ENCODE measurements at places on chromosomes 7 and 10. TPM values are rescaled to one million over a fixed set of nuclear protein-coding genes. Genes with fewer than 3 reads are reported as not detected.

The PLPP4 gene
- not detected for total RNA-seq

The CCDC146 gene
- total RNA-seq, result 0.72 TPM

The DPCD gene
- total RNA-seq, result 20.7 TPM

The CALML3 gene
- total RNA-seq, result not detected

The TFPI2 gene
- total RNA-seq, result 4.4 TPM

The TMEM196 gene
- total RNA-seq, result not detected

Data from H9 (cell line).